ENCODE measurements at places on chromosomes 3 and 15. TPM values are rescaled to one million over a fixed set of nuclear protein-coding genes. Genes with fewer than 3 reads are reported as not detected.

Gene CPLX3
- total RNA-seq = not detected

Gene CIP2A
- 5.5 TPM for total RNA-seq

DNA sequence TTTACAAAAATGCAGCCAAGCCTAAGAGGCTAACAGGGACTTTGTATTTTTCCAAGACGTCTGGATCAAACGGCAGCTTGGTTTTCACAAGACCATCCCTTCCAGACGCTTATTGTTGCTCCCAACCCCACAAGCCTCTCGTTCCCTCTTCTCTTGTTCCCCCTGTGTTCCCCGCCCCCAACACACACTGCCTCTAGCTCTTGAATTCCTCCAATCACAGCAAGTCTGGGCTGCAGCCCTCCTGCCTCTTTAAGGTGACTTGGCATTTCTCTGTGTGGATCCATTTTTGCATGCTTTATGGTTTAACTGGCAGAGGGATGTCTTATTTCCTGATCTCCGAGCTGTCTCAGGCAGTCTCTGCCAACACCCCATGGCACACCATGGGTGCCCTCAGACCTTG lies 182.2 kb downstream of the ABHD5 start:
- no peak for DNase-seq

Gene GNB4
- 41.2 TPM for total RNA-seq
